ENCODE measurements at places on chromosomes 3 and 15.

- DNase-seq = no peak
These were observed 439.4 kb downstream of the RAP2B start for GRCh38 chr3:153601374-153601853.

DNA sequence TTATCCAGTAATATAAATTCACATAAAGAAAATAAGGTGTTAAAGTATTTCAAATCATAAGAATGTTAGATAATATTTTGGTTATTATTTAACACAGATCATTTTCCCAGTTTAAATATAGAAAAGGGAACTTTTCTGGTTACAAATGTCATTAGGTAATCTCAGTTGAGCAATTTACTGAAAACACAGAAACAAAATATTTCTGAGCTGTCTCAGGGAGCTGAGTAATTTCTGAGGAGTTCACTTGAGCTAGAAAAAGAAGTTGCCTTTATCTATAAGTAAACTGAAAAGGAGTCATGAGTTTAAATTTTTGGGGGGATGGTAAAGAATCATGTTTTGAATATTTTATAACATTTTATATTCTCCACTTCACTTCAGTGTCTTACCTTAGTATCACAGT lies 855.4 kb upstream of the ARPP21 start:
- no peak for DNase-seq

GRCh38 chr3:9782770-9783169 lies 9.5 kb downstream of the TADA3 start:
- DNase-seq = no peak

DNA sequence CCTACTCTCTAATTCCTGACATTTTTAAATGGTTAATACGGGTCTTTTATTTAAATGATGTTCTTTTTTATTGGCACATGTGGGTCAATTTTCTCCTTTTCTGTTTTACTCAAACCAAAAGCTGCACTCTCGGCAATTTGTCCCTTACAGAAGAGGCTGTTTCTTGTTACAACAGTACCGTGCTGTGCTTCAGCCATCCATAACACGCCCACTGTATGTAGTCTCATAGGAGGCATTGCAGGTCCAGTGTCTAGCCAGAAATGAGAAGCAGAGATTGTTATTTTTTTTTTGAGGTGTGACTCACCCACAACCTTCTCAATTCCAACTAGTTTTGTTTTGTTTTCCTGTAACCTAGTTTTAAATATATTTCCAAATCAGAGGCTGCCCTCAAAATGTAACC lies 164.6 kb downstream of the GMNC start:
- DNase-seq = no peak

GRCh38 chr3:13710251-13710650 lies 161.3 kb downstream of the FBLN2 start:
- peak; percentile 64 for DNase-seq

- no peak for DNase-seq
These were observed 44.8 kb downstream of the CYP11A1 start for GRCh38 chr15:74322558-74323180.

- DNase-seq = peak; percentile 85
These were observed 3.9 kb downstream of the RRP9 start for GRCh38 chr3:51937611-51938450.

DNA sequence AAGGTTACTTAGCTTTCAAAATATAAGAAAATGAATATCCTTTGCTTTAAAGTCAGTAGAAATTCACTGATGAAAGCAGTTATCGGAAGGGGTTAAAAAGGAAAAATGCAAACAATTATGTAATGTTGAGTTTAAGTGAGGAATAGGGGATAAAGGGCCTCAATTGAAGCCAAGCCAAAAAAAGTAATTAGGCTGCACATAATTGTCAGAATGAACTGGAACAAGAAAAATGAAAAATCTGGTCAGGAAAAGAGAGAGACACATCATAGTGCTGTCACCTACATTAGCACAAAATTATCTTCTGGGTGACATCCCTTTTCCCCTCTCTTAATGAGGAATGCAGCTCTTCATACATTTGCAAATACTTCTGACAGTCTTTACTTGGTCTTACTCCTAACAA lies 48.8 kb upstream of the PIK3R4 start:
- DNase-seq = no peak

GRCh38 chr3:182726258-182727142 lies 66.8 kb upstream of the ATP11B start:
- DNase-seq = no peak

DNA sequence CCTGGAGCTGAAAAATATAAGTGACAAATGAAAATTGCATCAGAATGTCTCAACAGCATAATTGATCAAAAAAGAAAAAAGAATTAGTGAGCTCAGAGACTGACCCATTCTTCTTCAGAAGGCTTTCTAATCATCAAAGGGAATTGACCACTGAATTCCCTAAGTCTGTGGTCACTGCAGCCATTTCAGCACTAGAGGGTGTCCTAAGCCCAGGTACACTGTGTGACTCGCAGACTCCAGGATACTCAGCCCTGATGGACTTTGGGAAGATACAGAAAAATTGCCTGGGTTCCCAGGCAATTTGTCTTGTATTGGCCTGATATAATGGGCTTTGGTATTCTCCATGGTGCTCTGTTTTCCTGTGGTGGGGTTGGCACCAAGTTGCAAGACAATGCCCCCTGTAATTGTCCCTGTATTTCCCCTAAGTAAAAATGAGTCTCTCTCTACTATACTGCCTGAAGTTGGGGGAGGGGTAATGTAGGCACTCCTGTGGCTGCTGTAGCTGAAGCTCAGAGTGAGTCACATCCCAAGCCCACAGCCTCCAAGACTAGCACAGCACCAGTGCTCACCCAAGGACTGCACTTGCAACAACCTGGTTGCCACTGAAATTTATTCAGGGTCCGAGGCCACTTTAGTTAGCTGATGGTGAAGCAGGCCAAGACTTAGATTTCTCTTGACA lies 256.0 kb upstream of the STAC start:
- no peak for DNase-seq

DNA sequence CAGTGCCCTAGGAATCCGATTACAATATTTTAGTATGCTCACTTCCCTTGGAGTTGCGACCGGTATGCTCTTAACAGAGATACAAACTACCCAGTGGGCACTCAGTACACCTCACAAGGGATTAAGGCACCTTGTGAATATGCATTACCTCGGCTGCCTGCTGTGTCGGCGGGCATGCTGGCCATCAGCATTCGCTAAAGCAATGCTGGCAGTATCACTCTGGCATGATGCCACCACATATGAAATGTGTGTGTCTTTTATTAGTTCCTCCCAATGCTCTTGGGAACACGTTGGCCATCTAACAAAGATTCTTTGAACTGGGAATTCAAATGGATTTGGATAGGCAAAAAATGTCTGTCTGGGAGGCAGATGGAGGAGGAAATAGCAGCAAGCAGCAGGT lies 67.4 kb upstream of the FOXB1 start:
- no peak for DNase-seq

GRCh38 chr15:83108266-83109219 lies 1.1 kb downstream of the TM6SF1 start:
- DNase-seq = no peak

DNA sequence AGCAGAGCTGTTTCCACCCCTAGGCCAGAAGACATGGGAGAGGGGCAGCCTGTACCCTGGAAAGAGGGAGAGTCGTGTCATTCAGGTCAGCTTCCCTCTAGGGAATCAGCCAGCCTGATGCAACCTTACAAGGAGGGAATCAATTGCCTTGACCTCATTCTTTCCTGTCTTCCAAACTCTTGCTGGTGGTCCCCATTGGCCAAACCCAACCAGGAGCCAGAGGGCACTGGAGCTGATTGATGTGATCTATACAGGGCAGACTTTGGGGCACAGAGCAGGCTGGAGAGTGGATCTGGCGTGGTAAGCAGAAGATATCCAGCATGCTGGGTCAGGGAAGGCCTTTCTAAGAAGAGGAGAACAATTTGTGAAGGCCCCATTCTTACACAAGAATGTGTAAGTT lies 19.1 kb upstream of the MAGEF1 start:
- peak; percentile 43 for DNase-seq

- no peak for DNase-seq
These were observed 348.0 kb downstream of the VPS13C start for GRCh38 chr15:61712129-61712759.

DNA sequence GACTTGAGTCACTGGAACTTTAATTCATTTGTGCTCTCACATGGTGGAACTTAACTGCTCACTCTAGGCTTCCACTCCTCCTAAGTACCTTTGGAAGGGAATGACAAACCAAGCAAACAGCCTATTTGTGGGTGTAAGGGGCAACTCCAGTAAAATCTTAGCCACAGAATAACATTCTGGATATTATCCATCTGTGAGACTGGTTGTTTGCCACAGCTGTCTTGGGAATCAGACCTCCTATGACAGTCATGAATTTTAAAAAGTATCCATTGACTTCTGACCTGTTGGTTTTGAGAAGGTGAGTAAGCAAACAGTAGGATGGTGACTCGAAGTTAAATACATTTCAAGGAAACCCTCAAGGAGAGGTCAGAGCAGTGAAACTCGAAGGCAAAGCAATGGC lies 147.3 kb upstream of the CDIN1 start:
- DNase-seq = no peak

- no peak for DNase-seq
These were observed 1.1 kb upstream of the GK5 start for GRCh38 chr3:142226474-142226873.

DNA sequence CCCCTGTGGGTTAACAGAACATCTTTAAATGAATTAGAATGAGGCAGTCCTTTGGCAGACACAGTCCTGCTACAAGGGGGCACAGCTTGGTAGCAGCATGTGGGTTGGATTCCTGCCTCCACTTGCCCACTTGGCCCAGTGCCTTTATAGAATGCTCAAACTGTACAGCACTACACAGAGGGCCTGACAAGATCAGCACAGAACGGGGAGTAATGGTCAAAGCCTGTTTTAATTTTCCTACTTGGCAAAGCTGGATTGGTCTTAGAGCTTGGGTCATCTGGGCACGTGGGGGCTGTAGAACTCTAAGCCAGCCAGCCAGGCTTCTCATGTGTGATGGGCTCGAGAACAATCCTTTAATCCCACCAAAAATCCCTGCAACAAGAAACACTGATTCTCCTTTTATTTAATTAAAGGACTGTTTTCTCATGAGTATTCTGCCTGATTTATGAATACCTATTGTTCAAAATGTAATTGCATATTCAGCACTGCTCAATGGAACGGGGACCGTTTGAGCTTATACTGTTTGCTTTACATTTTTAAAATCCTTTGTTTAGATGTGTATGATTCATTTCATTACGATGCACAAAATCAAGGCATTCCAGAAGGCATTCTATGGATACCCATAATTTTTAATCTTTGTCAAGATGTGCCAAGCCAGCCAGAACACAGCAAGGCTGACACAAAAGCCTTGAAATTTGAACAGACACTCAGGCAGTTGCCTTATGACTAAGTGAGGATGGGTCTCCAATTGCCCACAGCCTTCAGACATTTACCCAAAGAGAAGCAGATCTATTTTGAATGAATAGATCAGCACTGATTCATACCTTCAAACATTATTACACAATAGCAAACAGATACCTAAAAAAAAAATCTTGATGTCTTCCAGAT lies 249.3 kb upstream of the TGFBR2 start:
- DNase-seq = no peak

DNA sequence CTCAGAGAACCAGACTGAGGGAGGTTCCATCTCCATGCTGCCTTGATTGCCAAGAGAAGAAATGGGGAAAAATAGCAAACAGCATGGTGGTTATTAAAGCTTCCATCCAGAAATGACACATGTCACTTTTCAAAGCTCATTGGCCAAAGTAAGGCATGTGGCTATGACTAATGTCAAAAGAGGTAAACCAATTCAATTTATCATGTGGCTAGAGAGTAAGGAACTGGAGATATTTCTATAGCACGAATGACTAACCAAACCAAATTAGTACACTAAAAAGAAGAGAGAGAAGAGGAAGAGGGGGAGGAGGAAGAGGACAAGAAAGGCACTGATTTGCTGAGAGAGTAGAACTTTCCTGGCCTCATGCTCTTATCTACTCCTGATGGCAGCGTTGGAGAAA lies 115.2 kb upstream of the SLC6A11 start:
- DNase-seq = no peak

GRCh38 chr3:177530908-177531307 lies 333.6 kb upstream of the TBL1XR1 start:
- no peak for DNase-seq

DNA sequence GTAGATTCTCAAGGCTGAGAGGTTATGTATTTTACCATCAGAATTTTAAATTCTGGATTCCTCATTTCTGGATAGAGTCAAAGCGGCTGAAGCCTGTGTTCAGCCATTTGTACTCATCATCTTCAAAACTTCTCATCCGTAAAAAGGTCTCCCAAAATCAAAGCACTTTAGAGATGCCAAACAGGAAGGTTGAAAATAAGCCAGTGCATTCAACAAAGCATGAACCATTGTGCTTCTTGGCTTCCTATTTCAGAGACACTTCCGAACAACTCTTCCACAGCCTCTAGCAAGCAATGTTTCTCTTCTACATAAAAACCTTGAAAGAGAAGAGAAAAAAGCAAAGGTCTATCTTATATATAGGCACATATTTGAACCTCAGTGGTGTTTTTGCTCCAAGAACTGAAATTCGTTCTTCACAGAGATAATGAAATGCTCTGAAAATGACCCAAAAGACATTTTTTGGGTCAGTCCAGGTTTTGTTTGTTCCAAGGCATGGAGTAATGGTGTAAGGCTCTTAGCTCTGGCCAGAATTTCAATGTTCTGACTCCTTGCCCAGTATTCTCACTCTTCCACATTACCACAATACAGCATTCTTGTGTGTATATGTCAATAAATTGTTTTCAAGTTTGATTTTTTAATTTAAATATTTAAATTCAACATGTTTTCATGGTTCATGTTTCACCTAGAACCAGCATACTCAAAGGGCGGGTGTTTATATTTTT lies 163.1 kb downstream of the STAC start:
- no peak for DNase-seq

DNA sequence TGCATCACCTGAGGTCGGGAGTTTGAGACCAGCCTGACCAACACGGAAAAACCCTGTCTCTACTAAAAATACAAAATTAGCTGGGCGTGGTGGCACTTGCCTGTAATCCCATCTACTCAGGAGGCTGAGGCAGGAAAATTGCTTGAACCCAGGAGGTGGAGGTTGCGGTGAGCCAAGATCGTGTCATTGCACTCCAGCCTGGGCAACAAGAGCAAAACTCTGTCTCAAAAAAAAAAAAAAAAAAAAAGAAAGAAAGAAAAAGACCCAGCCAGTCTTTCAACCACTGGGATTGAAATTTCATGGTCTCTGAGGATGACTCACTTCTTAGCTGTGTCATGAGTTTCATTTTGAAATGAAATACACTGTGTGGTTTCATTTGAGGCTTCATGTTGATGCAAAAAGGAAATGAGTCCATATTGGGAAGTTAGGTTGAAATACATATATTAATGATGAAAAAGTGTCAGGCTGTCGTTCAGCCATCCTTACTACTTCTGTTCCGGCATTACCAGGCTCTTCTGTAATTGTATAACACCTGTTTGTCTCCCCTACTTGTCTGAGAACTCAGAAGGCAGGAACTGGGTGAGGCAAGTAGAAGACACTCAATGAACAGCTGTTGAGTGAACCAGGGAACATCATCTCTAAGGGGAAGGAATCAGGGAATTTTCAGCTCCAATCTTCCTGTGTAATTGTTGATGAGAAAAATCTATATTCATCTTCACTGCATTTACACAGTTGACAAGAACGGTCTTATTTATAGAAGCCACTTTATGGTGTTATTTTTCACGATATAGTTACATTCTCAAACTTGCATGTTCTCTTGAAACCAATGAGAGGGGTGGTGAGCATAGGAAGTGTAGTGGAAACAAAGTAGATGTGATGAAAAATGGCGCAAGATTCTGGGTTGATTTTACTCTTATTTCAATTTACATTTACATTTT lies 87.4 kb downstream of the NFKBIZ start:
- DNase-seq = no peak

- DNase-seq = no peak
These were observed 922.2 kb downstream of the ROBO1 start for GRCh38 chr3:78845605-78846004.
